ENCODE measurements at places on chromosomes 2 and 18.

GRCh38 chr2:98089941-98090340 is 3.0 kb downstream of the VWA3B start:
- DNase-seq, result no peak

GRCh38 chr2:19574778-19575260 is 216.4 kb upstream of the OSR1 start:
- no peak for DNase-seq

GRCh38 chr2:109128616-109129355 is at the start of gene SH3RF3:
SH3RF3 (plus strand) TSS chr2:109129205.
- no peak for DNase-seq

- no peak for DNase-seq
Observed at GRCh38 chr2:119245076-119245840, 21.6 kb downstream of the STEAP3 start.

GRCh38 chr2:183927406-183928325 is 670.7 kb upstream of the ZNF804A start:
- no peak for DNase-seq

DNA sequence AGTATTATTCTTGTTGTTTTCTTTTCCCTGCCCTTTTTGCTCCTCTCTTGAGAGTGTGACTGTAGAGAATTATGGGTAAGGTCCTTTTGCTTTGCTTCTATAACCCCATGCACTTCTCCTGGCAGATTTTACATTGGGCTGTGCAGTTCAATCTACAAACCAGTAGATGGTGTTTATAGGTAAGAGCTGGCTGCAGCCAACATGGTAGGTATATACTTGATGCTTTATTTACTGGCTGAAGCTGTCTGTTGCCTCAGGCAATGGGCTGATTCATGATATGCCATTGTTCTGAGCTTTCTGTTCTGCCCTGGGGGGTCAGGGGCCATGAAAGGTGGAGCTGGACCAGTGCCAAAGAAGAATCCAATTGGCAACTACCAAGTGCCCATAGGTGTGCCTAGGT is 48.3 kb upstream of the MYL1 start:
- no peak for DNase-seq

- DNase-seq, result no peak
Observed at GRCh38 chr2:133768256-133768655, 200.0 kb upstream of the NCKAP5 start.

DNA sequence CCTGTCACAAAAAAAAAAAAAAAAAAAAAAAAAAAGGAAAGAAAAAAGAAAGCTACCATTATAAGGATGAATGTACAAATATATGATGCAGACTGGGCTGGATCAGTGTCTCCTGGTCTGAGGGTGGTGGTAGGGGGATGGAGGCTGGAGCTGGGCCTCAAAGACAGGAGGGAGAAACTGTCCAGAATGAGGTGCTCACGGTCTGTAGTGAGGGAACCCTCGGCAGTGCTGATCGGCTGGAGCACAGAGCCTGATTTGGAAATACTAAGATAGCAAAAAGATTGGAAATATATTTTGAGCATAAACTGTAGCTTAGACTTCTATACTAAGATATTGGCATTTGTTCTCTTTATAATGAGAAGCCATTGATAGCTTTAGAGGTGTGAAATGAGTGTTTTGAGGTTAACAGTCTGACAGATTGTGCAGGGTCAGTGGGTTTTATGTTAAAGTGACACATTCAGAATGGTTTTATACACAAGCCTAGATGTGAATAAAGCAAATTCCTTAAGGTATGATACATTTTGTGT is 7.9 kb upstream of the SLC3A1 start:
- DNase-seq, result no peak

- no peak for DNase-seq
Observed at GRCh38 chr2:17148407-17149145, 369.7 kb downstream of the RAD51AP2 start.

DNA sequence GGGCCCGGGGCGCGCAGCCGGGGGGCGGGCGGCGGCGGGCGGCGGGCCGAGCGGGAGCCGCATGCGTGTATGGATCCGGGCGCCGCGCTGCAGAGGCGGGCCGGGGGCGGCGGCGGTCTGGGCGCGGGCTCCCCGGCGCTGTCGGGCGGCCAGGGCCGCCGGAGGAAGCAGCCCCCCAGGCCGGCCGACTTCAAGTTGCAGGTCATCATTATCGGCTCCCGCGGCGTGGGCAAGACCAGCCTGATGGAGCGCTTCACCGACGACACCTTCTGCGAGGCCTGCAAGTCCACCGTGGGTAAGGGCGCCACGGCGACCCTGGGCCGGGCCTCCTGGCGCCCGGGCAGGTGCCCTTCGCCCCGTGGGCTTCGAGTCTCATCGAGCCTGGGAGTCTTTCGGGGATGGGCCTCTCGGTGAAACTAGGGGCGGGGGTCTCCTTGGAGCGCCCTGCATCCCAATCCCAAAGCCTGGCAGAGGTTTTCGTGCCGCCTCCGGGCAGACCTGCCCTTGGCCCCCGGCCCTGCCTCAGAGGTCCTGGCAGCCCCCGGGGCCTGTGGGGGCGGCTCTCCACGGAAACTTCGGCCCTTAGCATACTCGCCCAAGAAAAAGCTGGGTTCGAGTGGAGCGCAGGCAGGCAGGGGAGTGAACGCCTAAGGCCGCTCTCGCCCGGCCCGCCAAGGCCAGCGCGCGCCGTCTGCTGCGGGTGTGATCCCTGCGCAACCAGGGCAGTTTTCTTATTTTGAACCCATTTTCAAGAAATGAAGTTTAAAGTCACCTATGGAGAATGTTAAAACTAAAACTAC is 622 bp downstream of the RAB12 start:
- DNase-seq, result no peak

GRCh38 chr2:177118636-177119035 is 94.0 kb upstream of the HNRNPA3 start:
- DNase-seq, result no peak

DNA sequence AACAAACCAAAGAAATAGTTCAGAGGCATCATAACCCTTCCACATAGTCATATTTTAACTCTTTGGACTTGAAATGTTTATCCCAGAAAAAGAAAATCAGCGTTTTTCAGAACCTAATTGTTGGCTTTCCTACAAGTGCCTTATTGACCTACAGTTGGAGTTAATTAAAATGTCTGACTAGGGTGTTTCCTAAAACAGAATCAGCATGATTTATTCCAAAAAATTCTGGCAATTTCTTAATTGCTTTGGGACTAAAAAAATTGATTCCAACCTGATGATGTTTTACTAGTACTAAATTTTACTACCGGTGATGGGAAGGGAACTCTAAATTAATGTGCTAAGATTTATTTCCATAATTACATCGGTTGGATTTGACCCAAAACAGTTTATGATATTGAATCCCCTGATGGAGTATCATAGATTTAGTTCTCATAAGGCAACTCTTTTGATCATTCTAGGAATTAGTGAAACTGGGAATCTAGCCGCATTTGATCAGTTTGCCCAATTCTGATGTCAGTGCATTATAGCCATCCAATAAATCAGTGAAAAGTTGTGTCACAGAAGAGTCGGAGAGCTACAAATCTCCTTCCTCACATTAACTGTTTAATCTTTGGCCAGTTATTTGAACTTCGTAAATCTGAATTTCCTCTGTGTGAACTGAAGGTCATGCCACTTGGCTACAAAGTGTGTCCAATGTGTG is 134.3 kb upstream of the DSEL start:
- no peak for DNase-seq

GRCh38 chr2:223269386-223269785 is 217.4 kb downstream of the KCNE4 start:
- no peak for DNase-seq

DNA sequence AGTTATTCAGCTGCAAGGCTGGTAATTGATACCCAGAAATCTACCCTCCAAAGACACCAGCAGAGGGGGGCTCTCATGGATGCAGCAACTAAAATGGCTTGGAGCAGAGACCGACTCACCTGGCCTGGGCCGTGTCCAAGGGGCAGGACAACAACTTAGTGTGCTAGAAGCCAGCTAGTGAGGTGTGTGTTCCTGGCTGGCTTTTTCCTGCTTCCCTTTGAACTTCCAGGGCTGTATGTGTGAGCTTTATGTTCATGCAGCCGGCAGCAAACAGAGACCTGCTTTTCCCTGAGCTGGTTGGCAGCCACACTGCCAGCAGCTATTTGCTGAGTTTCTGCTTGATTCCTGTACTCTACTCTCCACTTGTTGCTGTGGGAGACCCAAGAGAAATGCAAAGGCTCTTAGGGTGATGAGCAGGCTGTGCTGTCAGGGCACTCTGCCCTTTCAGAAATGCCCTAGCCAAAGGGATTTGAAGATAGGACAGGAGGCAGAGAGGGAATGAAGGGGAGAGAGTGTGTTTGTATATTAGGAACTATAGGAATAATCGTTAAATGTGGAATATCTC is 23.7 kb upstream of the GRP start:
- DNase-seq, result no peak

DNA sequence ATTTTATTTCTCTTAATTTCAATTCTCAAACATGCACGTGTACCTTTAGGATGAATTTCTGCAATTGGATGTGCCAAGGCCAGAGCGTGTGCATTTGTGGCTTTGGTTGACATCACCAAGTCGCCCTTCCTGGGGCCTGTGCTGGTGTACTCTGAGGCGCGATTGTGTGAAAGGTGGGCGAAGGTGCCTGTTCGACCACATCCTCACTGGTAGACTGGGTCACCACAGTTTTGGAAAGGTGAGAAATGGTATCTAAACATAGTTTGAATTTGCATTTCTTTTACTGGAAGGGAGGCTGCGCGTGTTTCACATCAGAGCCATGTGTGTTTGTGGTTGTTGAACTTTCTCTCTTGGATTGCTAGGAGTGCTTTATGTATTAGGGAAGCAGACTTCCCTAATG is 89.8 kb downstream of the LDLRAD4 start:
- no peak for DNase-seq

DNA sequence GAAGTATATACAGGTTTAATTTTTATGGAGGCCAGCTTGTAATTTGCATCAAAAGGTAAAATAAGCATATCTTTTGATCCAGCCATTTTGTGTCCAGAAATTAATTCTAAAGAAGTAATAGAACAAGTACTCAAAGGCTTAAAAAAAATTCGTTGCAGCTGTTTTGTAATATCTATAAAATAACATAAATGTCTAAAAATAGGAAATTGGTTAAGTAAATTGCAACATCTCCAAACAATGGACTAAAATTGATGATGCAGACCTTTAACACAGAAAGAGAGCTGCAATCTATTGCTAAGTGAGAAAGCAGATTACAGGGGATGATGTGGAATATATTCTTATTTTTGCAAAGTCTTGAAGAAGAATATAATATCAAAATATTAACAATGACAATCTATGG is 19.4 kb downstream of the AAK1 start:
- DNase-seq, result no peak

GRCh38 chr2:235027558-235028214 is 75.9 kb downstream of the SH3BP4 start:
- no peak for DNase-seq

GRCh38 chr2:76157531-76157930 is 446.8 kb upstream of the GCFC2 start:
- no peak for DNase-seq

DNA sequence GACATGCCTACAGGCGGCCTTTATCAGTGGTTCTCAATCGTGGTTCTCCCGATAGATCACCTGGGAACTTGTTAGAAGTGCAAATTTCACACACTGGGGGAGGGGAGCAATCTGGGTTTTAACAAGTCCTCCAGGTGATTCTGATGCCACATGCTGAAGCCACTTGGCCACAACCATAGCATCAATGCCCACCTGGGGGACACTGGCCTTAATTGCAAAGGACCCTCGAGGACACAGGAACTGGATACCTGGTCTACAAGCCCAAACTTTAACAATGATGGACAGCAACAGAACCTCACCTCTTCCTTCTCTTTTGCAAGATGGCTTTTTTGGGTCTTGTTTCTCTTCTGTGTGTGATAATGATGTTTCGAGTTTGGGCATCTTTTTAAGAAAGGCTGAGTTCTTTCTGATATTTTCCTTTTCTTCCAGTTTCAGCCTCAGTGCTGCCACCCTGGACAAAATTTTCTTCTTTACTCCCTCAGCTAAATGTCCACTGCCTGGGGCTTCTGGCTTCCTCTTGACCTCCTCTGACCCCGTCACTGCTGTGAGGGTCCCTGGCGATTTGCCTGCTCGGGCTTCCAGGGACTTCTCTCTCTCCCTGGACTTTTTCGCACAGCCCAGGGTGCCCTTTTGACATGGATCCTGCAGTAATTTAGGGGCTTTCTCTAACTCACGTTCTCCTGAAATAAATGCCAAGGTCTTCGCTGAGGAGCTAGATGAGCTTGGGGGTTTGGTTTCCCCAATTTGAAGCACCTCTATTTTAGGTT is 94.2 kb downstream of the ALPK2 start:
- DNase-seq, result no peak

DNA sequence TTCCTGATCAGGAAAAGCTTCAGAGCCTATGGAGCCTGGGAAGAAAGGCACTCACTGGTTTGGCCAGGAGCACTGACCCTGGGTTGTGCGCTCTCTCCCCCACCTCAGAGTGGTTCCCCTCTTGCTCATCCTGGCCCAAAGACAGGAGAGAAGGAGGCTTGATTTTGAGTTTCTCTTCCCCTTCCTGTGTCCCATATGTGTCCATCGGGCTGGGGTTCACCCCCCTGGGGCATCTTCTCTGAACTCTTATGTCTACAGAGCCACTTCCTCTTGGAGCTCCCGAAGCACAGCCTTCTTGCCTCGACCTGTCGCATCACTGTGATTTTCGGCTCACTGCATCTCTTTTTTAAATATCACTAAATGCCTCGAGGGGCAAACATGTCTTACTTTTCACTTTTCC is 692.3 kb downstream of the RNF144A start:
- DNase-seq, result no peak

GRCh38 chr2:57516698-57517340 is 529.8 kb upstream of the VRK2 start:
- DNase-seq, result no peak

DNA sequence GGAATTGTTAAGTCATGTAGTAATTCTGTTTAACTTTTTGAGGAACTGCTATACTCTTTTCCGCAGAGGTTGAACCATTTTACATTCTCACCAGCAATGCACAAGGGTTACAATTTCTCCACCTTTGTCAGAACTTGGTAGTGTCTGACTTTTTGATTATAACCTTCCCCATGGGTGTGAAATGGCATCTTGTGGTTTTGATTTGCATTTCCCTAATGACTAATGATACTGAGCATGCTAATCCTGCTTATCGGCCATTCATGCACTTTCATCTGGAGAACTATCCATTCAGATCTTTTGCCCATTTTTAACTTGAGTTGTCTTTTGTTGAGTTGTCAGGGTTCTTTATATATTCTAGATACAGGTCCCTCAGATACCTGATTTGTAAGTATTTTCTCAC is 47.2 kb downstream of the CYB5A start:
- DNase-seq, result no peak

GRCh38 chr2:108923736-108924579 is 65.1 kb downstream of the EDAR start:
- DNase-seq, result no peak

- DNase-seq, result no peak
Observed at GRCh38 chr18:13268158-13269012, 49.8 kb downstream of the LDLRAD4 start.

DNA sequence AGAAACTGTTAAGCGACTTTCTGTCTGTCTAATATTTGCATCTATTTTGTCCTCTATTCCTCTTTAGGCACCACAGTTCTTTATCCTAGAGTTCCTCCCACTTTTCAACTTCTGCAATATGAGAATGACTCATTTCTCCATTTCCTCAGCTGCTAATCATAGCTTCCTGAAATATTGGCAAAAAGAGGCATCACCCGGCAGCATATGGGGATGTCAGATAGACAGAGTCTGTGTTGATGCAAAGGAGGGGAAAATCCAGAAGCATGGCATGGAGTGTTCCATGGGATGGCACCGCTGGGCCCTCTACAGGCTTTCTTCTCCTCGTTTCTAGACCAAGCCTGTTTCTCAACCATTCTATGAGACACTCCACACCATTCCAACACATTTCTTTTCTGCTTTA is 93.4 kb downstream of the DOCK10 start:
- DNase-seq, result no peak
